ENCODE measurements at places on chromosomes 2 and 18. TPM values are rescaled to one million over a fixed set of nuclear protein-coding genes. Genes with fewer than 3 reads are reported as not detected.

Gene B4GALT6
- total RNA-seq, result 3.1 TPM

Gene PTPRM
- 101 TPM for total RNA-seq

Gene POLR1A
- total RNA-seq, result 17.0 TPM

Gene SATB2
- 11.7 TPM for total RNA-seq

Gene CCNT2
- total RNA-seq, result 23.1 TPM

Gene ARHGAP15
- total RNA-seq, result not detected

Gene TAF4B
- total RNA-seq, result 3.3 TPM

Gene POTEJ
- not detected for total RNA-seq

Gene ADD2
- total RNA-seq, result not detected

Gene FN1
- total RNA-seq, result 31,457 TPM

Gene CHRNG
- total RNA-seq, result not detected

Gene IL1B
- total RNA-seq, result 11.9 TPM

Gene ANO7
- total RNA-seq, result 1.0 TPM

Gene LHCGR
- not detected for total RNA-seq

Gene CFC1
- total RNA-seq, result not detected

Gene TSPYL6
- total RNA-seq, result not detected

Gene ERFE
- 0.56 TPM for total RNA-seq

Gene ATG16L1
- total RNA-seq, result 34.0 TPM

Gene SLC16A14
- 1.8 TPM for total RNA-seq

Gene MC2R
- not detected for total RNA-seq

Gene FEV
- total RNA-seq, result not detected

Gene KCNS3
- total RNA-seq, result 0.78 TPM

Gene ING5
- 40.1 TPM for total RNA-seq
